ENCODE measurements at places on chromosomes 4 and X.
A peak's percentile ranks its signal among the peaks of the same experiment; 100 is the strongest.

- DNase-seq, result no peak
Observed at GRCh38 chrX:103805860-103806259, 26.2 kb downstream of the RAB9B start.

DNA sequence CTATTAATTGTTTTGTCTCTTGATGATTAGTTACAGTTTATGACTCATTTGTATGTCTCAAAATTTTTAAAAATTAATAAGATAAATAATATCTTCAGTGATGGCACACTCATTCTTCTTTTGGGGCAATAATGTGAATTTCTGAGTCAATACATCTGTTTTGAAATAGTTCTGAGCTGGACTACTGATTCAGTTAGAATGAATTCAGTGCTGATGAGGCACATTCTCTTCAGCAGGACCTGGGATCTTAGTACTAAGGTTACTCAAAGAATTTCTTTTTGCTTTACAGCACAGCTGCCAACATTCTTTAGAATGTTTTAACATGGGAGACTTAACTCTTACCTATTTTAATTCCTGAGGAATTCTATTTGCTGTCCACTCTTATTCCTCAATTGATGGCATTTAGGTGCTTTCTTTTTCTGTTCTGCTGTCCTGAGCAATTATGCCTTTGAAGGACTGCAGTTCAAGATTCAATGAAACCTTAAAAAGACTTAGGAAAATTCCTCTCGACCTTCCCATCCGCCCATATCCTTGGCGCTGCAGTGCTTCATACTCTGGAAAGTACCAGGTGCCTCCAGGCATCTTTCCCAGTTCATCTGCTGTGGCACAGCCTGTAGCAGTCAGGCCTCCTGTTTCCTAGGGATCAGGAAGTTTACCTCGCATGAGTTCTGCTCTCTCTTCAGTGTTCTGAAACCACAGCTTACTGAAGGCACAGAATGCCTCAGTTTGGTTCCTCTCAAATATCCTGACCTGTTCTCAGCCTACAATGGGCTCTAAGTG is 213.7 kb downstream of the FSTL5 start:
- no peak for DNase-seq

- no peak for DNase-seq
Observed at GRCh38 chrX:15437724-15438123, 53.5 kb upstream of the VEGFD start.

DNA sequence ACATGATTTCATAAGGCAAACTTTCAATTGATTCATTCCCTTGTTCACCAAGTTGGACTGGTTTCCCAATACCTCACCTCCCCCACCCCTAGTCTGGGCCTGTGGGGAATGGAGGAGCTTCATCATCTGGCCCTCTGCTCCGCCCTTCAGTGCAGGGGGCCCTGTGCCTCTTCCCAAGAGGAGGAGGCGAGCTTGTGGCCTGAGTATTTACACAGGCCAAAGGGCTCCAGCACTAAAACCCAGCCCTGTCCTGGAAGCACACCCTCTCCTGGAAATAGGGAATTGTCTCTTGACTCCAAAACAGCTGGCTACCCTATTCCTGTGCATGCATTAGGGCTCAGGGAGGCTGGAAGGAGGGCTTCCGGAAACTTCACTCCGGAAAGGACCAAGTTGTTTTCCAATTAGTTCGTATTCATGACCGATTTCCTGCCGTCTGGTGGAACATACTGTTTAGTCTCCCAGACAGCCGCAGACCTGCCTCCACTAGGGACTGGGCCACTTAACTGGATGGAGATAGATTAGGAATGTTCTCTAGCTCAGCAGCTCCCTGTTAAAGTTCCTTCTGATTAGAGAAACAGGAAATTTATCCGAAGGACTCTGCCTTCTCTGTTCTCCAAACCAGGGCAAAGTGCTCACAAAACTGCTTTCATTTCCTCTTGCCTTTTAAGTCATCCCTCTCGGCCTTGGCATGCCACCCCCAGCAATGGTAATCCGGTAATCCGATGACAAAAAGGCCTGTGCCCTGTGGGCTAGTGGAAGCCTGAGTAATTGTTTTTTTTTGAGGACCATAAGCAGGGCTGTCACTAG is 5.8 kb downstream of the SRPX2 start:
- DNase-seq, result no peak

GRCh38 chrX:21963731-21964405 is 23.4 kb downstream of the SMS start:
- DNase-seq, result no peak

GRCh38 chrX:72028701-72029470 is 102.8 kb downstream of the RTL5 start:
- DNase-seq, result no peak

GRCh38 chrX:22165732-22166457 is 106.8 kb upstream of the CBLL2 start:
- DNase-seq, result no peak

GRCh38 chr4:165059386-165059785 is 5.7 kb downstream of the TRIM75 start:
- DNase-seq, result no peak

GRCh38 chr4:168674077-168674747 is 177.4 kb downstream of the PALLD start:
- no peak for DNase-seq

DNA sequence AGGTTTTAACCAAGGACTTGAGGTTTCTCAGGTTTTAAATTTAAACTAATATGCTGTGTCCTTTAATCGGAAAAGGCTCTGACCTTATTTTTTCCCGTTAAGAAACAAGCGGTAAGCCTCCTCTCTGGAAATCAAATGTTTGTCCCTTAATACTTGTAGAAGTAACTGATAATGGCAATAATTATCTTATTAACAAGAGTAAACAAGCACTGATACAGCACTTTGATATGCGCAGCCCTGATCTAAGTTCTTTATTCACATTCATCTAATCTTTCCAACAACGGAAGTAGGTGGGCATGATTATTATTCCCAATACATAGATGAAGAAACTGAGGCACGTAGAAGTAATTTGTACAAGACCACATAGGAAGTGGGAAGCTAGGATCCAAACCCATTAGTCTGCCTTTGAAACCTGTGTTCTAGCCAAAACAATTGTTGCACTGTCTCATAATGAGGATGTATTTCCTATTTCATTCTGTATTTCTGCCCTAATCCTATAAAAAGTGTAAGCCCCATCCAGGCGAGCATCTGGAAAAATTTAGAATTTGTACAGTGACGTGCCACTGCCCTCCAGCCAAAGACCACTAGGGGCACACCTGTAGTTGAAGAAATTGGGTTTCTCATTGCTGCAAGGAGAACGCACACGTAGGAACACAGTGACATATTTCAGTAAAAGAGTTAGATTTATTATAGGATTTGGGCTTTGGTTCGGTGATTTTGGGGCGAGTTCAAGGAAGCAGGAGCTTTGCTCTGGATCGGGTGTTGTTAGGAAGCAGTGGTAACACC is 606 bp downstream of the CXorf58 start:
- no peak for DNase-seq

- DNase-seq, result peak; percentile 13
Observed at GRCh38 chrX:14032406-14032805, 2.7 kb upstream of the GEMIN8 start.

GRCh38 chr4:143417679-143418403 is 81.2 kb downstream of the GAB1 start:
- DNase-seq, result no peak

GRCh38 chr4:6939761-6940743 is 30.4 kb downstream of the TBC1D14 start:
- no peak for DNase-seq

GRCh38 chr4:83852085-83852451 is 316.2 kb downstream of the GPAT3 start:
- no peak for DNase-seq

DNA sequence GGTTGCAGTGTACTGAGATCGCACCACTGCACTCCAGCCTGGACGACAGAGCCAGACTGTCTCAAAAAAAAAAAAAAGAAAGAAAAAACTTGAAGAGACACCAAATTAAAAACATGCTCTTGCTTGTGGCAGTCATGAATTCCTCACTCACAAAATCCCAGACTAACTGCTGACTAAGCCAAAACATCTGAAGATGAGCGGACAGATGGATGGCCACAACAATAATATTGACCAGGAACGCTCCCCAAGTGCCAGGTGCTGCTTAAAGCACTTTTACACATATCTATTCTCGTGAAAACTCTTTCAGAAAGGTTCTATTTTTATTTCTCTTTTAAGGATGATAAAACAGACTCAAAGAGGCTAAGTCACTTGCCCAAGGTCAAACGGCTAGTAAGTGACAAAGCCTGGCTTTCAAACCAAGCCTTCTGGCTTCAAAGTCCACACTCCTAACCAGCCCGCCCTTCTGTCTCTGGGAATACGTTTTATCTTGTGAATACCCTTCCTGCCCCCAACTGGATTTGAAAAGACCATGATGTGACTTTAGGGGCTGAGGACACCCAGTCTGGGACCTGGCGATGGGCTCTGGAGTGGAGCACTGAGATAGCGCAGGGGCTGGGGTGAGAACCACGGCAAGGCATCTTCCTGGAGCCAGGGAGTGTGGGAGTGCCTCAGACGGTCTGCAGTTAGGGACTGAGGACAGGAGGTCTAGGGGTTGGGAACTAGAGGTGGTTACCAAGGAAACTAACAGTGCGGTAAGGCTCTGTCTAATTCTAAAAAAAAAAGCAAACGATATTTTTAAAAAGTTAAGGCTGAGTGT is 9.5 kb upstream of the CXCR3 start:
- DNase-seq, result no peak

- DNase-seq, result no peak
Observed at GRCh38 chrX:120752431-120753082, 122.7 kb upstream of the C1GALT1C1 start.

DNA sequence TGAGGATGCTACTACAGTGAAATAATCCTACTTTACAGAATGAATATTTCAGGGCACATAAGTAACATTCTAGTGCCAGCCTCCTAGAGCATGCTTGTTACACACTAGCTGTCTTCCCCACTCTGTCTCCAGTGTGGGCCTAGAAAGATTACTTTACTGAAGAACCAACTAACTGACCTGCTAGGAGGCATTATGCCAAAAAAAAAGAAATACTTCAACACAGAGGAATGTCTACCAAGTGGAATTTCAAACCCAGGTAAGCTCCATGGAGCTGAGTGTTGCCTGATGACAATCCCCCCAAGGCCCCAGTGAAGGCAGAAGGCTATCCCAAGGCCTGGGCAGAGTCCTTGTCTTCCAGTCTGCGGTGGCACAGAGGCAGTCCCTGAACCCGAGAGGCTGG is 40.9 kb upstream of the STS start:
- DNase-seq, result no peak

- no peak for DNase-seq
Observed at GRCh38 chrX:118239178-118239870, 106.6 kb upstream of the WDR44 start.

DNA sequence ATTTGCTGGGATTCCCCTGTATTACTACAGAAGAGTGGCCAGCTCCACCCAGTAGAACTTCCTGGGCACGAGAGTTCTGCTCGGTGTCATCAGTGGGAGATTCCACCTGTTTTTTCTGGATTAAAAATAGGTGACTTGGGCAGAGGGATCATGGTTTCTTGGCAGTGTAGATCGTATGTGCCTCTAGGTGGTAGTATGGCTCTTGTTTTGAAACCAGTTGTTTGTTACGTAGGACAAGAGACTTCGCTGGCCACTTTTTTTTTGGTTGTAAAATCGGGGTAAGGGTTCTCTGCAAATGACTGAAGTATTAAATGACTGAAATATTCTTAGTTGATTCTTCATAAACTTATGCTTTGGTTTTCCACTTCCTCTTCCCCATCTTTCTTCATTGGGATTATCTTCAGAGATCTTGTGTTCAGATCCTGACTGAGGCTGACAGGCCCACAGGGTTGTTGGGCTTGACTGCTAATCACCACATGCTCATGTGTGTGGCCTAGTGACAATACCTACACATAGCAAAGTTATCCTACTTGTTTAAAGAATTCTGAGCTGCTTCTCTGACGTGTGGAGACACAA is 43.8 kb upstream of the WDR1 start:
- DNase-seq, result no peak

- no peak for DNase-seq
Observed at GRCh38 chr4:183860119-183860518, 45.0 kb upstream of the STOX2 start.

- no peak for DNase-seq
Observed at GRCh38 chr4:87151730-87152129, 68.7 kb downstream of the KLHL8 start.

DNA sequence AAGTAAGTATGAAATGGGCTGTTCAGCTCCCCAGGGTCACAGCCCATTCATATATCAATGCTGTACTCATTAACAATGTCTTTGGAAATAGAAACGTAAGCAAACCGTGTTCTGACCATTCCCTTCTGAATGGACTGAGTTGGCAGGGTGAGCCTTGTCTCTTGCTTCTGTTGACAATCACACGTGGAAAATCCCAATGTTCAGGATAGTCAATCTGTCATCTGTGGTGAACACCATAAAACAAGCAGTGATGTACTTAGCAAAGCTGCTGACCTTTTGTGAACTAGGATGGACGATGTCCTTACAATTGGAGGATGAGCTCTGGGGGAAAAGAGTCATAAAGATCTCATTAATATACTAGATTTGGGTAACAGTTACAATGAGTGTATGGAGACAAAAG is 109.6 kb upstream of the PAQR3 start:
- no peak for DNase-seq

DNA sequence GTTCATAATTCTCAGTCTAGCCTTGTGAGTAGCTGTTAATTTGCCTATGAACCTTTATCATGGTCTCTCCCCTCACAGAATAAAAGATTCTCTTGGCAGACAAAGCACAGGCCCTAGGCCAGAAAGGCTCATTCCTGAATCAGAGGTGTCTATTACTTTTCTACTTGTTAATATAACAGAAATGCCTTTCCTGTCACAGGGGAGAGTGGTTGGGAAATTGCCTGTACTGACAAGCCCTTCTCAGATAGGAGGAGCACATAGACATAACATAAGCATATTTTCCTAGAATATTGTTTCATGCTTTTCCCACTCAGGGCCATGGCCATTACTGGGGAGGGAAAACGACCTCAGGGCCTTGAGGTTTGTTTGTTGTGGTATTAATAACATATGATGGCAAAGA is 308.3 kb downstream of the BMPR1B start:
- DNase-seq, result no peak

DNA sequence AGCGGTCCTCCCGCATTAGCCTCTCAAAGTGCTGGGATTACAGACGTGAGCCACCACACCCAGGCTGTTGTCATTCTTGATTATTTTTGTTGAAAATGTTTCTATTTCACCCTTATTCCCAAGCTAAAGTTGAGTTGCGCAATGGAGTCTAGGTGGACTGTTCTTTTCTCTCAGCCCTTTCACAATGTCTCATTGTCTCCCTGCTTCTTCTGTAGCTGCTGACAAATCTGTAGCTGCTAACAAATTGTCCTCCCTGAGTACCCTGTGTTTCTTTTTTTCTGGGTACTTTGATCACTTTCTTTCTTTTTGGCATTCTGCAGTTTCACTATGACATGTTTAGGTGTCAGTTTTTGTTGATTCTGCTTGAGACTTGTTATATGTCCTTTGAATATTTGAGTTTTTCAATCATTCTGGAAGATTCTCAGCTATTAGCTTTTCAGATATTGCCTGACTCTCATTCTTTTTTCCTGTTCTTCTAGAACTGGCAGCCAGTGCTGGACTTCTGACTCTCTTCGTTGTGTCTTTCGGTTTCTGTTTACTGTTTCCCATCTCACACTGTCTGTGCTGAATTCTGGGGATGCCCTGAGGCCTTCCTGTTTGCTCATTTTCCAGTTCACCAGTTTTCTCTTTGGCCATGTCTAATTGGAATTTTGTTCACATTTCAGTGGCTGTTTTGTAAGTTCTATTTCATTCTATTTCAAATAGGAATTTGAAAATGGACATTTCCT is 6.6 kb downstream of the ABCD1 start:
- no peak for DNase-seq
